Stomach (tissue), 19 donors: ENCODE measurements at places on chromosomes 4 and X. TPM values are rescaled to one million over a fixed set of nuclear protein-coding genes. Genes with fewer than 3 reads are reported as not detected.

- no peak overlapping the region for H3K4me3 ChIP-seq
- DNase-seq = no peak
- peaks cover 16% of the 10 kb centered on the region for H3K4me1 ChIP-seq
- no peaks in the 10 kb centered on the region for H3K27me3 ChIP-seq
These were observed 330.9 kb downstream of the ARHGAP24 start for GRCh38 chr4:85805891-85806290.

GRCh38 chrX:153638041-153638371 lies 9.0 kb upstream of the DUSP9 start:
- peaks cover 9% of the 10 kb centered on the region for H3K27me3 ChIP-seq
- no peak overlapping the region for H3K4me3 ChIP-seq
- H3K36me3 ChIP-seq = no peaks in the 10 kb centered on the region
- no peak for DNase-seq

GNRHR gene
- not detected for polyA plus RNA-seq

DNA sequence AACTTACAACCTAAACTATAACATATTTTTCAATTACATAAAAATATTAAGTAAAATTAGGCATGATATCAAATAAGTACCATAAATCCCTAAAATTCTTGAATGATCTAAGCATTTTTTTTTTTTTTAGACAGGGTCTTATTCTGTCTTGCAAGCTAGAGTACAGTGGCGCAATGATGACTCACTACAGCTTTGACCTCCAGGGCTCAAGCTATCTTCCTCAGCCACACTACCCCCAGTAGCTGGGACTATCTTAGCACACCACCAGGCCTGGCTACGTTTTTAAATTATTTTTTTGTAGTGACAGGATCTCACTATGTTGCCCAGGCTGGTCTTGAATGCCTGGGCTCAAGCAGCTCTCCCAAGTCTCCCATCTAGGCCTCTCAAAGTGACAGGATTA lies 1042.3 kb downstream of the FSTL5 start:
- H3K4me3 ChIP-seq = no peak overlapping the region
- no peaks in the 10 kb centered on the region for H3K4me1 ChIP-seq

NLGN3 gene
- 0.31 TPM for polyA plus RNA-seq

HTRA3 gene
- 9.9 TPM for polyA plus RNA-seq

- no peak overlapping the region for H3K4me3 ChIP-seq
- H3K36me3 ChIP-seq = no peaks in the 10 kb centered on the region
- no peak overlapping the region for H3K27ac ChIP-seq
- peak; percentile 56 for DNase-seq
These were observed 43.0 kb downstream of the CCDC158 start for GRCh38 chr4:76377911-76378310.

GRCh38 chr4:170656506-170656905 lies 566.8 kb upstream of the AADAT start:
- H3K27me3 ChIP-seq = no peaks in the 10 kb centered on the region
- H3K4me1 ChIP-seq = no peaks in the 10 kb centered on the region
- no peak for DNase-seq
- H3K27ac ChIP-seq = no peak overlapping the region
- H3K4me3 ChIP-seq = no peak overlapping the region

- H3K27me3 ChIP-seq = no peaks in the 10 kb centered on the region
- H3K27ac ChIP-seq = peak overlapping the region; percentile 90
- peaks cover 9% of the 10 kb centered on the region for H3K4me1 ChIP-seq
- DNase-seq = peak; percentile 80
- H3K4me3 ChIP-seq = no peak overlapping the region
- H3K36me3 ChIP-seq = no peaks in the 10 kb centered on the region
These were observed 176.7 kb downstream of the SHROOM3 start for GRCh38 chr4:76611616-76612207.

CCSER1 gene
- 0.33 TPM for polyA plus RNA-seq

- no peaks in the 10 kb centered on the region for H3K27me3 ChIP-seq
- H3K27ac ChIP-seq = no peak overlapping the region
- no peak overlapping the region for H3K4me3 ChIP-seq
- no peaks in the 10 kb centered on the region for H3K36me3 ChIP-seq
- no peaks in the 10 kb centered on the region for H3K4me1 ChIP-seq
These were observed 119.8 kb downstream of the PPARGC1A start for GRCh38 chr4:23770011-23770410.

- H3K27me3 ChIP-seq = no peaks in the 10 kb centered on the region
- H3K4me3 ChIP-seq = no peak overlapping the region
- DNase-seq = peak; percentile 20
- no peaks in the 10 kb centered on the region for H3K4me1 ChIP-seq
These were observed 39.5 kb downstream of the HOPX start for GRCh38 chr4:56641494-56642051.

- DNase-seq = no peak
- no peaks in the 10 kb centered on the region for H3K4me1 ChIP-seq
- no peaks in the 10 kb centered on the region for H3K27me3 ChIP-seq
- H3K27ac ChIP-seq = no peak overlapping the region
- H3K36me3 ChIP-seq = no peaks in the 10 kb centered on the region
These were observed 242.7 kb upstream of the DCAF8L1 start for GRCh38 chrX:28223991-28224390.

GRCh38 chrX:73126240-73126639 lies 46.9 kb upstream of the PABPC1L2A start:
- no peak overlapping the region for H3K27ac ChIP-seq
- H3K36me3 ChIP-seq = no peaks in the 10 kb centered on the region
- no peak for DNase-seq
- no peak overlapping the region for H3K4me3 ChIP-seq

EDA2R gene
- polyA plus RNA-seq = 0.20 TPM

- H3K27ac ChIP-seq = no peak overlapping the region
- no peaks in the 10 kb centered on the region for H3K27me3 ChIP-seq
- H3K4me3 ChIP-seq = no peak overlapping the region
- H3K4me1 ChIP-seq = peaks cover 8% of the 10 kb centered on the region
These were observed 25.1 kb downstream of the SETD7 start for GRCh38 chr4:139530833-139531427.

DNA sequence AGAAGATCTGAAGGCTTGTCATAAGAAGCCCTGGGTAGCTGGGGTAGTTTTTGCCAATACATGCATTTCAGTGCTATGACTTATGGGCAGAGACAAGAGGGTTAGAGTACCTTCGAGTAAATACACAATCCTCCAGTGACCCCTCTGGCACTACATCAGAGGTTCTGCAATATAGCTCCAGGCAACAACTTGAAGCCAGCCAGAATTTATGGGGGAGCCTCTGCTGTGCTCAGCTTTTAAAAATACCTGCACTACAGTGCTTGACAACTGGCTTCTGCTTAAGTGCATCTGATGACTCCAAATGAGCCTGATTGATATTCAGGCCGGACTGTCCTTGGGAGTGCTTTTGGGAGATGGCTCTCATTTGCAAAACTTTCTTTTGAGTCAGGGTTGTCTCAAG lies 44.9 kb upstream of the SMAD1 start:
- no peaks in the 10 kb centered on the region for H3K27me3 ChIP-seq
- no peaks in the 10 kb centered on the region for H3K4me1 ChIP-seq
- no peak overlapping the region for H3K27ac ChIP-seq
- no peaks in the 10 kb centered on the region for H3K36me3 ChIP-seq
